ENCODE measurements at places on chromosomes 6 and 20.

- peak; percentile 15 for DNase-seq
These were observed 53.7 kb downstream of the SH3BGRL2 start for GRCh38 chr6:79684876-79685275.

- no peak for DNase-seq
These were observed 68.7 kb upstream of the TRAF3IP2 start for GRCh38 chr6:111674413-111674812.

DNA sequence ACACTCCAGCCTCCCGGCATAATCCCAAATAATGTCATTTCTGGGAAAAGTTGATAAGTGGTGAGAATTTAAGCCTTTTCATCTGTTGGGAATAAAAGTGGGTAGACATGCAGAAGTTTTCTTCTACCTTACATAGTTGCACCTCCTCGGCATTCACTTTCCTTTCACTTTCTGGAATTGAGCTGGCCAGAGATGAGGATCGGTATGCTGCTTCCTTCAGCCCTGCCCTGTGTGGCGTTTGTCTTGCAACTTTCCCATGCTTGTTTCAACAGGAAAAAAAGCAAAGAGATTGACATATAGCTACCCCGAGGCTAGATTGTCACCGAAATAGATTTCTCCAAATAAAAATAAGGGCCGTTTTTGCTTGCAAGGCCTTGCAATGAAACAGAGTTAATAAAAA lies 65.8 kb upstream of the JAG1 start:
- peak; percentile 20 for DNase-seq

- peak; percentile 8 for DNase-seq
These were observed 56.6 kb downstream of the MMUT start for GRCh38 chr6:49406250-49406970.

DNA sequence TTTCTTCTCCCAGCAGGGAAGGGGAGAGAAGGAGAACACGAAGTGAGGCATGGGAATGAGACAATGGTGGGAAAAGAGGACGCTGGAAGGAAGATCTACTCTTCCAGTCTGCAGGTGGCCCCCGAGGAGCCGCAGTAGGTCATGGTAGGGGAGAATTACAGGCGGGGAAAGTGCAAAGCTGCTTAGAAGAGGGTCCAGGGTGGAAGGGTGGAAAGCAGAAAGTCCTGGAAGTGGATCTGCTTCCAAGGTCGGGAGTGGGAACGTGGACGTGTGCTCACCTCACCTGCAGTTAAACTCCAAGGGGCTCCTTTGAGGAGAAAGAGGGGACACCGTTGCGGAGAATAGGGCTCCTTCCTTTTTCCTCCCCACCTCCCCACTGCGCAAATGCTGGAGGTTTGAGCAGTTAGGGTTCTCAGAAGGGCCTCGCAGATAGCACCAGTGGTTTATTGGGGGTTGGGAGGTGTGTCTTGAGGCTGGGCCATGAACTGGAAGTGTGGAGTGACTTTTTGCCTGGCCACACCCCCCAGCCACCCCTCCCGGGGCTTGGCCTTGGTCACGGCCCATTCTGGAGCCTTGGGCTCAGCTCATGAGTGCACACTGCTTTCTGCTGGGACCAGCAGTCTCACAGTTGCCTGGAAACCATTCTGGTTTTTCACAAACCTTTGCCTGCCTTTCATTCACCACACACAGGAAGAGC lies 100.4 kb upstream of the MLN start:
- no peak for DNase-seq

- no peak for DNase-seq
These were observed 26.3 kb upstream of the TRAF3IP2 start for GRCh38 chr6:111631903-111632460.

DNA sequence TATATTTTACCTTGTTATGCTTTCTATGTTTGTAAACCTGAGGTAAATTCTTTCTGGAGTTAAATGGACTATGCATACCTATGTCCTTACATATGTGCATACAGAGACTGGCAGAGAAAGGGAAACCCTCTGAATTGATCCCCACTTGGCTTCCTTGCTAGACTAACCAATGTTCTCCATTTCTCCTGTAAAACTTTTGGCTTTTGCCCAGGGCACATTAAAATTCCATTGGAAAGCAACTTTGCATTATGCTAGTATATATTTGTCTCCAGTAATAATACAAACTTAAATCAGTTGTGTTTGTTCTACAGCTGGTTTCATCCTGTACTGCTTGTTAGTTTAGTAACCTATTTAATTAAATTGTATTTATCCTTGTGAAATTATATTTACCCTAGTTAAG lies 646.0 kb upstream of the MARCKS start:
- DNase-seq, result peak; percentile 4

DNA sequence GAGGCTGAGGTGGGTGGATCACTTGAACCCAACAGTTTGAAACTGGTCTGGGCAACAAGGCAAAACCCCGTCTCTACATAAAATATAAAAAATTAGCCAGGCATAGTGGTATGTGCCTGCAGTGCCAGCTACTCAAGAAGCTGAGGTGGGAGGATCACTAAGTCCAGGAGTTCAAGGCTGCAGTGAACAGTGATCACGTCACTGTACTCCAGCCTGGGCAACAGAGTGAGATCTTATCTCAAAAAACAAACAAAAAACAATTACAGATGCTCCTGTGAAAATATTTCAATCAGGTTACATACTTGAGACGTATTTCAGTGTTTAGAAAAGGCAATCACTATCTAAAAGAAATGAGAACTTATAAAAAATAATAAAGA lies 33.8 kb downstream of the RANBP9 start:
- DNase-seq, result no peak

DNA sequence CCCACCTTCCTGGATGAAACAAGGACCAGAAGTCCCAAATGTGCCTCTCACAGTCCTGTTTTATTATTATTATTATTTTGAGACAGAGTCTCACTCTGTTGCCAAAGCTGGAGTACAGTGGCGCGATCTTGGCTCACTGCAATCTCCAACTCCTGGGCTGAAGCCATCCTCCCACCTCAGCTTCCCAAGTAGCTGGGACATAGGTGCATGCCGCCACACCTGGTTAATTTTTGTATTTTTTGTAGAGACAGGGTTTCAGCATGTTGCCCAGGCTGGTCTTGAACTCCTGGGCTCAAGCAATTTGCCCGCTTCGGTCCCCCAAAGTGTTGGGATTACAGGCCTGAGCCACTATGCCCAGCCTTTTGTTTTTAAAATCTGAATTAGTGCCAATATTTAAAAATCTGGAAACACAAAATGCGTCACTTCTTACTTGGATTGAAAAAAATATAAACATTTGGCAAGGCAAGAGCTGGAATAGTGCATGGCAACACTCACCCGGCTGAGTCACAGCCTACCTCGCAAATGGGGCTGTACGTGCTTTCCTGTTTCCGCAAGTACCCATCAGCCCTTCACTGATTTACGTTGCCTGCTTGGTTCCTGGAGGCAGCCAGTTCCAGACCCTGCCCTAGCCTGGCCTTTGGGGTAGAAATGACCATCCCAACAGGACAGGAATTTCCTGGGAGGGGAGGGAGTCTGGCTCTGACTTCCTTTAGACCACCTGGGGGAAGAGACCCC lies 6.3 kb downstream of the SDCBP2 start:
- DNase-seq, result peak; percentile 99

DNA sequence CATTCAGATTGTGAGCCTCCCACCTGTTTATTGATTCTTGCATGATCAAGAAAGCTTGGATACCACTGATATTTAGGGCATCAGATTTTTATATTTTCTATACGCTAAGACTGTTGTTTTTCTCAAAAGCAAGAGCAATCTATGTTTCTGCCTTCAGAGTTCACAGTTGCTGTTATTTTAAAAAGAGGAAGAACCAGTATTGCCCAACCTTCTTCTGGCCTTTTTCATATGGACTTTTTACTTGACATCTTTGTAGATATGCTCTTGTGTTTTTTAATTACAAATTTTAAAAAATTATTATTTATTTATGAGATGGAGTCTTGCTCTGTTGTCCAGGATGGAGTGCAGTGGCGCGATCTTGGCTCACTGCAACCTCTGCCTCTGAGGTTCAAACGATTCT lies 28.9 kb downstream of the SLC17A5 start:
- no peak for DNase-seq

DNA sequence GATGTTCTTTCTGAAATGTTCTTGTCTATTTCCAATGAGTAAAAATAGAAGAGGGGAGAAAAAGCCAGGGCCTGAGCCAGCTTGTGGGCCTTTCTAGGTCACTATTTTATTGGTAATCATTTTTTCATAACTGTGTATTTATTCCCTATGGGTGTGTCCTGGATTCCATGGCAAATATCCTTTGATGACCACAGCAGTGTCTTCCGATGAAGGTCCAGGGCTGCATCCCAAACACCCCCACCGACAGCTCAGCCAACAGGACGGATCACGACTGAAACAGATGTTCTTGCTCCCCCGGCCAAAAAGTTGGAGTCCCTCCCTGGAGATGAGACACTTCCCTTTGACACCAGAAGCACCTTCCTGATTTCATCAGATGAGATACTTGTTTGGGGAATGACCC lies 105.4 kb upstream of the PLEKHG1 start:
- no peak for DNase-seq

GRCh38 chr6:136438441-136438840 lies 111.8 kb downstream of the MAP7 start:
- no peak for DNase-seq

GRCh38 chr6:43016176-43016942 lies 2.3 kb downstream of the KLHDC3 start:
- DNase-seq, result no peak

GRCh38 chr6:107629548-107630129 lies 139.7 kb downstream of the SOBP start:
- DNase-seq, result no peak

DNA sequence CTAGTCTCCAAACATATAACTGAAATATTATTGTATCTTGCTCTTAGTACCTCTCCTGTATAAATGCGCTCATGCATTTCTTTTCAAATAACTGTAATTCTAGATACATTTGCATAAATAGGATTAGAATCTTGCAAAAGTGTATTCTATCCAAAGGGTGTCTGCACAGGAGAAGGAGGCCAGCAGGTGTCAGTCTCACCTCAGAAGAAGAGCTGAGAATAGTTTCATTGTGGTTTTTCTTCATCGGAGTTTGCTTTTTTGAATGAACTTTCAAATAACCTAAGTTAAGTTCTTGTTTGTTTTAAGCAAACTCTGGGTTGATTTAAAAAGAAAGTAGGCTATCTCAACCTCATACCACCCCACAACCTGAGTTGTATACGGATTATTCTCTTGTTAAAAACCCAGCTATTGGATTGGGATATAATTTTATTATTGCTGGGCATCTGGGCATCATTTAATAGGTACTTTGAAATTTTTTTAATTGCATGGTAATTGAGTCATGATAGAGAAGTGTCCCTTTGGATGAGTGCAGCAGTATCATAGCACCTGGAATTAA lies 125.0 kb upstream of the MLIP start:
- peak; percentile 63 for DNase-seq

- DNase-seq, result no peak
These were observed 55.4 kb upstream of the EYA4 start for GRCh38 chr6:133185731-133186130.

DNA sequence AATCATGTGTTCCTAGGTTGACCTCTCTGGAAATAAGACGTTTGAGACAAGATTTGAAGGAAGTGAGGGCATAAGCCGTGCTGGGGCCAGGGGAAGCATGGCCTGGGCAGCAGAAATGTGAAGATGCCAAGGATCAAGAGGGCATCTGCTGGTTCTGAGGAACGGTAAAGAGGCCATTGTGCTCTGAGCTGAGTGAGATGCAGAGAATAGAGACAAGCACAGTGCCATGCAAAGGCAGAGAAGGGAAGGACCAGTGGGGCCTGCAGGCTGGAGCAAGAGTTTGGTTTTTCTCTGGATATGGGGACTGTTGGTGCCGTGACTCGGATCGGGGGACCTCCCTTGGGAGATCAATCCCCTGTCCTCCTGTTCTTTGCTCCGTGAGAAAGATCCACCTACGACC lies 50.8 kb downstream of the SMPDL3A start:
- DNase-seq, result no peak

- DNase-seq, result no peak
These were observed 41.3 kb upstream of the LOC128125822 start for GRCh38 chr6:63530991-63531390.

GRCh38 chr6:41193171-41193734 lies 7.7 kb downstream of the TREML2 start:
- DNase-seq, result no peak

DNA sequence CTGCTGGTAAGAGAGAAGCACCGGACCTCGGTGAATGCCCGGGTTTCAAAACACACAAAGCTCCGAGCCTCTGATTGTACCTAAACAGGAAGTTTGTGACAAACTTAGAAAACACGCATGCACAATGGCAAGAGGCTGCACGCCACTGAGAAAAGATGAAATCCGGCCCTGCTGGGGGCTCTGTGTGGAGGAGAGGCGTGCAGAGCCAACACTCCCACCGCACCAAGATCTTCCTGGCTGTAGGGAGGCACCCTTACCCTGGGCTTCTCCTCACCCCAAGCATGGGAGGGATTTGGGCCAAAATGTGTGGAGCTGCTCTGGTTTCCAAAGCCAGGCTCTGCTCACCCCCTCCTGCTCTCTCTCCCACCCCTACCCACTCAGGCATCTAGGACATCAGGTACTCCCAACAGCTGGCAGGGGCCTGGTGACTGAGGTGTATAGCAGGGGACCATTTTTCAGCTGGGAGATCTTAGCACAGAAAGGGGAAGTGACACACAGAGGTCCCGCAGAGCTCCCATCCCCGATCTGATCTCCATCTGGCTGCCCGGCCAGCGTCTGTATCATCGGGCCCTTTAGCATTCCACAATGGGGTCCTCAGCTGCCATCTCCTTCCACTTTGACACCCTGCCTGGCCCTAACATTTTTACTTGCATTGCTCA lies 84.2 kb downstream of the TRERF1 start:
- DNase-seq, result peak; percentile 13

DNA sequence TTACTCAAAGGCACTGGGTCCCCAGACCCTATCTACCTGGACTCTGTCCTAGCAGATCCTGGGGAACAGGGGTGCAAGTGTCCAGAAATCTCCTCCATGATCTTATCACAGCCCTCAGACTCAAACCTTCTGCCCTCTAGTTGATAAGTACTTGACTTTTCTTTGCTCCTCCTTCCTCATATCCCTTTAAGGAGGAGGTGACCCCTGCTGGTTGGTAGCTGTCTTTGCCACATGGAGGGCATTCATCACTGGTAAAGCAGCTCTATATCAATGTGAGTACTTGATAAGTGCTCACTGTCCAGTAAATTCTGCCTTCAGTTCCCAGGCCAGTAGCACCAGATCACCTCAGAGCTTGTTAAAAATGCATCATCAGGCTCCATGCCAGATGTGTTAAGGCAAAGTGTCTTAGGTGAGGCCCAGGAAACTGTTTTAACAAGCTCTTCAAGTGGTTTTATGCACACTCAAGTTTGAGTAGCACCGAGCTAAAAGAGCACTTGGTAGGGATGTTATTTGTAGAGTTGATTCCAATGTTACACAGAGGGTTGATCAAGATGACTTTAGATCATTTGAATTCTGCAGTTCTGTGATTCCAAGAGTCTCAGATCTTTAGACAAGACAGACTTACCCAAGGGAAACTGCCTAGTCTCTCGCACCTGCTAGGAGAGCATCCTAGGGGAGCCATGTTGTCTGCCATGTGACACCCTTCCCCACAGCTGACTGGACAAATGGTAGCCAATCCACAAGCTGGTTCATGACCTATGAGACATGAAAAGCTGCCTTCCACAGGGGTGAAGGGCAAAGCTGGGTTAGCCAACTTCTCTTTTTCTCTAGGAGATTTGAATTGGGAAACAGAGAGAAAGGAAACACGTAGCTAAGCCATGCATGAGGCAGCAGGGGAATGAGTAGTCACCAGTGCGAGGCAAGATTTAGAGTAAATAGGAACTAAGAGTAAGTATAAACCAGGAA lies 18.6 kb downstream of the TREML2 start:
- peak; percentile 45 for DNase-seq

- no peak for DNase-seq
These were observed 59.4 kb downstream of the TRIM27 start for GRCh38 chr6:28864326-28864923.
